CD4-positive, alpha-beta T cell treated with Interleukin-15 for 4 hours (primary cell): ENCODE measurements at places on chromosomes 1 and 21.

GRCh38 chr1:14519976-14520375 lies 78.5 kb upstream of the KAZN start:
- no peak for DNase-seq

- DNase-seq: no peak
These were observed 52.8 kb downstream of the FHAD1 start for GRCh38 chr1:15299806-15300205.

DNA sequence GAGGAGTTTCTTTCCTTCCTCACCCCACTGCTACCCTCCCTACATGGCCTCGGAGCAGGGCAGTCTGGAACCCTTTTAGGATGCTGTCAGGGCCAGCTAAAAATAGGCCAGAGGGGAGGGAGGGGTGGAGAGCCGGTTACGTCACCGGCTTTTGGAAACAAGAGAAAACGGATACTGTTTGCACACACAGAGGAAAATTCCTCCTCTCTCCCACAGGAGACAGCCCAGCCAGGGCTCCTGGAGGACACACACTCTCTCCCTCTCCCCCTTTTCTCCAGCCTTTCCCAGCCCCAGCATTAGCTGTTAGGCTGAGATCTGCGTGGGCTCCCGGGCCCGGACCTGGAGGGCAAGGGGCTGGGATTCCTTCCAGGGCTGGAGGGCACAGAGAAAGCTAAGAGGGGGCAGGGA lies 20.0 kb upstream of the ALDH4A1 start:
- DNase-seq: no peak

GRCh38 chr21:34991366-34991957 lies 57.6 kb downstream of the RUNX1 start:
- DNase-seq: no peak

DNA sequence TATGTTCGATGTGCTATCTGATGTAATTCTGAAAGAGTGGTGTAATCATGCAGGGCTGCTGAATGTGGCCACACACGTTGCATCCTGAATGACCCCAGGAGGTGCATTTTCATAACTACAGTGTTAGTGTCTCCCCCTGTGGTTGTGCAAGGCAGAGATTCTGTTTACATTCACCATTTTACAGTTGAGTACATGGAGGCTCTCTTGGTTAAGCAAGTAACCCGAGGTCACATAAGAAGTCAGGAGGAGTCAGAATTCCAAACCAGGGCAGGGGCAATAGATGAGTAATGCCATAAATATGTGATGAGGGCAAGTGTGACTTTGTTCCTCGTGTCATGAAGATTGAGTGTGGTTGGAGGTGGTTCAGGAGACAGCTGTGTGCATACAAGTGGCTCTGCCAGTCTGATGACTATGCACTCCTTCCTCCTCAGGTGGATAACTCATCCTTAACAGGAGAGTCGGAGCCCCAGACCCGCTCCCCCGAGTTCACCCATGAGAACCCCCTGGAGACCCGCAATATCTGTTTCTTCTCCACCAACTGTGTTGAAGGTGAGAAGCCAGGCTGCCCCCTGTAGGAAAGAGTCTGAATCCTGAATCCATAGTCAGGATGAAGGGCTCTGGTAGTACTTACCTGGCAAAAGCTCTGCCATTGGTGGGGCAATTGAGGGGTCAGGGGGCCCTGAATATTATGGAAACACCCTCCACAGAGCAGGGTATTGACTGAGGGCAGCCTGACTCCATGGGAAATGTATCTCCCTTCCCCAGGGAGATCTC lies 9.3 kb downstream of the ATP1A2 start:
- no peak for DNase-seq

- no peak for DNase-seq
These were observed 158.0 kb upstream of the CD34 start for GRCh38 chr1:208068908-208069307.

GRCh38 chr1:216223486-216223885 lies 199.8 kb downstream of the USH2A start:
- no peak for DNase-seq

DNA sequence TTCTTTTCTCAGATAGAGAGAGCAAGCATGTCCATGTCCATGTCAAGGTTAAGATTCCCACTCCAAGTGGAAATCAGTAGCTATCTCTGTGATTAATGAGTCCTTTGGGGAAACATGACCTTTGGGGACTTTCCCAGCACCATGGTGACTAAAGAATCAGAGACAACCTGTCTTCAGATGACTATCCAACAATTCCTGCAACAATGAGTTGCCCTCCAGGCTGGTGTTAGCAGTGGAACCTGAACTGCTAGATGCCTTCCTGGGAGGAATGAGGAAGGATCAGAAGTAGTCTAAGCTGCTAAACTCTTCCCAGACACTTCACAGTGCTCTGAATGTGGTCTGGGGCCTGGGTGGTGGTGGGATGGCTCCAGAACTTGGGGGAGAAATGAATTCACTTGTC lies 6.5 kb downstream of the S100A9 start:
- DNase-seq: no peak
